ENCODE measurements at places on chromosomes 4 and X.

DNA sequence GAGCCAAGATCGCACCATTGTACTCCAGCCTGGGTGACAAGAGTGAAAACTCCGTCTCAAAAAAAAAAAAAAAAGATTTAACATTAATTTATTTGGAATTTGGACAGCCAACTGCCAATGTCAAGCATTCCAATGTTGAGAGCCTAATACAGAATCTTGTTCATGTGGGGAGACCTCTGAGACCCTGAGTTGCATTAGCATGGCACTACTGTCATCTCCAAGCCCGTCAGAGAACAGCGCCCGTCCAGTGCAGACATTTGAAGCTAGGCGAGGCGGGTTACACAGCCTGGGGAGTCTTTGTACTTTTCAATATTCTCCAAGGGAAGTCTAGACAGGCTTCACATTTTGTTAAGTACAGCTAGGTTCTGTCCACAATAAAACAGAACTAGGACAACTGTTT lies 126.7 kb downstream of the CHRNA9 start:
- DNase-seq, result no peak

GRCh38 chr4:1290165-1290977 lies 680 bp downstream of the MAEA start:
- no peak for DNase-seq

DNA sequence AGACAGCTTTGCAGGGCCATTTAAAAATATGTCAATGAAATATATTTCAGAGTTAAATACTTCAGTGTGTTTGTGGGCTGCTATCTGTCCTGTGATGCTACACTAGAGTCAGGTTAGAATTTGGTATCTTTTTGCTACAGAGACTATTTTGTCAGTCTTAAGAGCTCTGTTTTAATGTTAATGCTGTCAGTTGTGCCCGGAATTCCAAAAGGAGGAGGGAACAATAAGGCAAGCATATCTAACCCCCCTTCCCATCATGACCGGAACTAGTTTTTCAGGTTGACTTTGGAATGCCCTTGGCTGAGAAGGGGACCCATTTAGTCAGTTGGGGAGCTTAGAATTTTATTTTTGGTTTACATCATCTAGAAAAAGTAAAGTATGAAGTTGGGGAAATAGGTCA lies 34.9 kb upstream of the SLC25A4 start:
- no peak for DNase-seq

GRCh38 chr4:10180603-10180926 lies 64.0 kb upstream of the WDR1 start:
- DNase-seq, result no peak

GRCh38 chr4:106978046-106978774 lies 57.9 kb downstream of the DKK2 start:
- no peak for DNase-seq

GRCh38 chrX:73214426-73215094 lies at the start of gene NAP1L2:
Gene NAP1L2, minus strand, starts transcription at chrX:73214851. Its CDS starts 359 bp downstream, at chrX:73214492.
- peak; percentile 27 for DNase-seq

DNA sequence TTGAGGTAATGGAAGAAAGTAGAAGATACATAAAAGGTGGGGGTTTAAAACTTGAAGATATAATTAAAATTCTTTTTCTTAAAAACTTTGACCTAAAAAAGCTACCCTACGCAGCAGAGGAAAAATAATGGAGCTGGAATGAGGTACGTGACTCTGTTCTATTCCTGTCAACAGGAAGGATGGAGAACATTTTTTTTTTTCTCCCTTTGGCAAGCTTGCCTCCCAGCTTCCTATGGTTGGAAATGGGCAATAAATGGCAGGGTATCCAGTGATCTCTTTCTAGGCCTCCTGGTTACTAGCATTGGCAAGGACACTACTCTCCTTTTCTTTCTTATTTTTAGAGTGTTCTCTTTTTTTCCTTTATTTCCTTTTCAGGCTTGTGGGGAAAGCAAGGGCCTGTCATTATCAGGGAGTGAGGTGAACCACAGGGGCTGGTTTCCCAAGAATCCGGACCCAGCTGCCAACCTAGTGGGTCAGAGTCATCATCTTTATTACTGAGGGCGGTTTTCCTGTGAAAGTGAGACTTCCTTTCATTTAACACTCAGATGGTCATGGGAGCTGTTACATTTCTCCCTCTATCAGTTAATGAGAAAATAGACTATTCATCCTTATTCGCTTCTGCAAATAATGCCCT lies 224.6 kb downstream of the SPRY1 start:
- DNase-seq, result no peak

- DNase-seq, result no peak
Observed at GRCh38 chr4:135365065-135365464, 1163.5 kb upstream of the PABPC4L start.

DNA sequence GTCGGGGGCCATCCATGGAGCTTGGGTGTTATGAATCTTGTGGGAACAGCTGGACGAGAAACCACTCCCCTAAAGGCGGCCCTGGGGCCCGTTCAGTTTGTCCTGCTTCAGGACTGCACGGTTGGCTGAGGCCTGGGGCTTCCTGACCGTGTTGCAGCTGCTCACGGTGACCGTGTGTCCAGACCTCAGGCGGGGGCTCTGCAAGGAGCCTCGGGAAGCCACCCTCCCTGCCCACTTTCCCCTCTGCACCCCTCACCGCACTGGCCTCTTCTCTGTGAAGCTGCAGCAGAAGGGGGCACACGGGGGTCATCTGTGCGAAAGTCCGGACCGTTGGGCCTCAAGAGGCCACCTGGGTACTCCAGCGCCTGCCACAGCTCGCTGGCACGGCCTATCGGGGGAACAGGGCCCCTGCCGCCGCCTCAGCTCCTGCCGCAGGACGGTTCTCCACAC lies 29.4 kb downstream of the UVSSA start:
- DNase-seq, result no peak
